ENCODE measurements at places on chromosomes 7 and 10.

GRCh38 chr10:12617191-12618175, 268.1 kb downstream of the CAMK1D start:
- no peaks in the 10 kb centered on the region for H3K36me3 ChIP-seq
- H3K27ac ChIP-seq, result no peak overlapping the region
- no peaks in the 10 kb centered on the region for H3K27me3 ChIP-seq
- H3K4me1 ChIP-seq, result peaks cover 4% of the 10 kb centered on the region
- no peak for DNase-seq

DNA sequence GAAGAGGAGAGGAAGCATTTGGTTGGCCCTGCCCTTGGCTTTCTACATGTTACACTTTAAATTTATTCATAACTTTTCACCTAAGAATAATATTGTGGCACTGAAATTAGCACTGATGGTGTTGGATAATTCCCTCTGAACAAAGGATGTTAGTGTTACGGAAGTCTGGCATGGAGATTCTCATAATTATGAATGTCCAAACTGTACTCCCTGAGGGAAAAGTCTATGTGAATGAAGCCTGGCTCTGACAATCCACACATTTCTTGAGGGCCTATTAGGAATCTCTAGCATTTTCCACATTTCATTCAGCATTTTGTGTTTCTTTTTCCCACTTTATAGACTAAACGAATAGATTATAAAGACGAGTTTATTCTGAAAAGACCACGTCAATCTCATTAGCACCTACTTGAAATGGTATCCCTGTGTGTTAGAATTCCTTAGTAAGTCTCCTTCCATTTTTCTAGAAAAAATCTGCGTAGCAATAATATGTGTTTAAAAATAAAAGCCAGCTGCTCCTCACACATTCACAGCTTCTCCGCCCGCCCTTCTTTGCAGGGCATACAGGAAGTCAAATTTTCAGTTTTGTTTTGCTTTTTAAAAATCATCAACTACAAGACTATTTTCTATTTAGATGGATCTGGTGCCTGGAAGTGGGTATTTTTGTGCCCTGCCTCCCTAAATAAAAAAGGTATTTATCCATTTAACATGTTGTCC, 131.8 kb upstream of the PALS2 start:
- no peak overlapping the region for H3K4me3 ChIP-seq
- DNase-seq, result no peak
- no peaks in the 10 kb centered on the region for H3K27me3 ChIP-seq
- H3K36me3 ChIP-seq, result no peaks in the 10 kb centered on the region
- H3K27ac ChIP-seq, result no peak overlapping the region
- H3K4me1 ChIP-seq, result peaks cover 3% of the 10 kb centered on the region

DNA sequence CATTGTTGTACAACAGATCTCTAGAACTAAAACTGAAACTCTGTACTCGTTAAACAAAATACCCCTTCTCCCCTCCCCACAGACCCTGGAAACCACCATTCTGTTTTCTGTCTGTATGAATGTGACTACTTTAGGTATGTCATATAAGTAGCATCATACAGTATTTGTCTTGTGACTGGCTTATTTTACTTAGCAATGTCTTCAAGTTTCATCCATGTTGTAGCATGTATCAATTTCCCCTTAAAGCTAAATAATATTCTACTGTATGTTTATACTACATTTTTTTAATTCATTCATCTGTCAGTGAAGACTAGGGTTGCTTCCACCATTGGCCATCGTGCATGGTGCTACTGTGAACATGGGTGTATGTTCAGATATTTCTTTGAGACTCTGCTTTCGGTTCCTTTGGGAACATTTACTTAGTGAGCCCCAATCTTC, 71.2 kb upstream of the RPA3 start:
- H3K27ac ChIP-seq, result no peak overlapping the region
- H3K4me3 ChIP-seq, result no peak overlapping the region
- no peaks in the 10 kb centered on the region for H3K36me3 ChIP-seq
- no peaks in the 10 kb centered on the region for H3K27me3 ChIP-seq
- H3K4me1 ChIP-seq, result peaks cover 5% of the 10 kb centered on the region

DNA sequence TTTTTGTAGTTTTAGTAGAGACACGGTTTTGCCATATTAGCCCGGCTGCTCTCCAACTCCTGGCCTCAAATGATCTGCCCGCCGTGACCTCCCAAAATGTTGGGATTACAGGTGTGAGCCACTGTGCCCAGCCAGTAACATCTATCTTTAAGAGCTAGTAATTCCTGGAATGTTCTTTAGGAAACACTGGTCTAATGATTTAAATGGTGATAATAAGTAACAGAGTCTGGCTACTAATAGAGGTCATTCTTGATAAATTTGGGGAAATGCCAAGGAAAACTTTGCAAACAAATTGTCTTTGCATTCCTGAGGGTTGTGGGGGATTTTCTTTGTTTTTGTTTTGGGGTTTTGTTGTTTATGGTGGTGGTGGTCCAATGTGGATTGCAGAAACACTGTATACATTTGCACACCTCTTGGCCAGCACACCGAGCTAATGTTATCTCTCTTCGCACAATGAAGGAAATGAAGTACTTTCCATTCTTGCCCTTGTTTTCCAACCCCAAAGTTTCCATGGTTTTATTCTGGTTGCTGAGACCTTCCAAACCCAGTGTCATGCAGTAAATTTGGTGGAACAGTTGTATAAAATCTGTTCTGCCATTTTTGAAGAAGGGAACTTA, 51.3 kb upstream of the WIPF3 start:
- no peak overlapping the region for H3K27ac ChIP-seq
- H3K4me1 ChIP-seq, result no peaks in the 10 kb centered on the region
- H3K36me3 ChIP-seq, result no peaks in the 10 kb centered on the region
- no peak overlapping the region for H3K4me3 ChIP-seq
- no peaks in the 10 kb centered on the region for H3K27me3 ChIP-seq
- no peak for DNase-seq

- DNase-seq, result no peak
- peaks cover 6% of the 10 kb centered on the region for H3K27me3 ChIP-seq
- no peak overlapping the region for H3K27ac ChIP-seq
- H3K36me3 ChIP-seq, result no peaks in the 10 kb centered on the region
These were observed 14.3 kb upstream of the CUL1 start for GRCh38 chr7:148684289-148684830.

DNA sequence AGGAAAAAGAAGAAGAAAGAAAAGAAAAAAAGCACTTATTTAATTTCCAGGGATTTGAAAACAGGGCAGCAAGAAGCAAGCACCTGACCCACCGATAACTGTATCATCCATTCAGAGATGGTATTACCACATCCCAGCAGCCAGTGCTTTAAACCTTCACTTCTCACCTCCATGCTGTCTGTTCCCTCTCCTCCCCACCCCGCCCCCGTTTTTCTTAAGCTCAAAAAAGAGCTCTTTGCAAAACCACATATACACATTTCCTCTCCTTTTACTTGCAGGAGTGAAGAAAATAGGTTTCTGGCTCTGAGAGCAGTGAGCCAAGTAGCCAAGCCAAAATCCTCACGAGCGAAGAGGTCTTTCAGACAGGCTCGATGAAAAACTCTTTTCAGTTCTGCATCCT, 2.2 kb downstream of the STOX1 start:
- no peak overlapping the region for H3K27ac ChIP-seq
- no peak overlapping the region for H3K4me3 ChIP-seq
- DNase-seq, result no peak
- peaks cover 11% of the 10 kb centered on the region for H3K27me3 ChIP-seq
- H3K4me1 ChIP-seq, result no peaks in the 10 kb centered on the region

- no peaks in the 10 kb centered on the region for H3K36me3 ChIP-seq
- no peak overlapping the region for H3K4me3 ChIP-seq
These were observed 168.2 kb downstream of the SKAP2 start for GRCh38 chr7:26696161-26696560.

DNA sequence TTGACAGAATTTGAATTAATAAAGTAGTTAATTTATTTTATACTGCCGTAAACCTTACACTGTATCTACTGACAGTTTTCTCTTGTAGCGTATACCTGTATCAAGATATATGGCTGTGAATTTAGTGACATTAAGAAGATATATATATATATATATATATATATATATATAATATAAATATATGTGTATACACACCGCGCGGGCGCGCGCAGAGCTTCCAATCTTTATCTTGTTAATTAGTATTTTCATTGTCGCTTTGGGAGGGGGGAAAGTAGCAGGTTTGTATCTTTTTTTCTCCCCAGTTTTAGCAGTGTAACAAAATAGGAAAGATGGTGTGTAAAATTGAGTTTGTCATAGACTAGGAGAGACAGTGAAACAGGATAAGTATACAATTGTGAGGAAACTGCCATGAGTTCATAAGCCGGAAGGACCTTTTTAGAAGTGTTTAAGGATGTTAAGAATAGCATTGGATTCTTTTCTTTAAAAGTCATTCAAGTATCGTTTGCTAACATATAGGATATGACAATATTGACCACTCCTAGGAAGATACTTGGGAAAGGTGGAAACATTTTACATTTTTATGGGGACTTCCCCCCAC, 2.0 kb downstream of the PLEKHA1 start:
- H3K4me1 ChIP-seq, result peaks cover 5% of the 10 kb centered on the region
- peaks cover 4% of the 10 kb centered on the region for H3K36me3 ChIP-seq
- peak overlapping the region; percentile 87 for H3K4me3 ChIP-seq
- DNase-seq, result no peak
- H3K27ac ChIP-seq, result no peak overlapping the region
- peaks cover 15% of the 10 kb centered on the region for H3K27me3 ChIP-seq

- H3K4me3 ChIP-seq, result no peak overlapping the region
- no peaks in the 10 kb centered on the region for H3K4me1 ChIP-seq
- H3K27me3 ChIP-seq, result no peaks in the 10 kb centered on the region
- DNase-seq, result no peak
- no peaks in the 10 kb centered on the region for H3K36me3 ChIP-seq
- no peak overlapping the region for H3K27ac ChIP-seq
These were observed 122.9 kb downstream of the LYZL1 start for GRCh38 chr10:29411666-29412315.

GRCh38 chr7:26409661-26410547, 118.2 kb downstream of the SNX10 start:
- H3K27me3 ChIP-seq, result no peaks in the 10 kb centered on the region
- no peak overlapping the region for H3K27ac ChIP-seq
- no peak for DNase-seq
- H3K36me3 ChIP-seq, result no peaks in the 10 kb centered on the region
- peaks cover 3% of the 10 kb centered on the region for H3K4me1 ChIP-seq
